Activated CD8-positive, alpha-beta memory T cell treated with anti-CD3 and anti-CD28 coated beads for 1 hour (primary cell): ENCODE measurements at places on chromosomes 4 and X.

- no peak for DNase-seq
Measured at GRCh38 chrX:116198810-116199209, 28.3 kb downstream of the AGTR2 start.

GRCh38 chrX:45596188-45596808 is 395.6 kb upstream of the DIPK2B start:
- DNase-seq: no peak

DNA sequence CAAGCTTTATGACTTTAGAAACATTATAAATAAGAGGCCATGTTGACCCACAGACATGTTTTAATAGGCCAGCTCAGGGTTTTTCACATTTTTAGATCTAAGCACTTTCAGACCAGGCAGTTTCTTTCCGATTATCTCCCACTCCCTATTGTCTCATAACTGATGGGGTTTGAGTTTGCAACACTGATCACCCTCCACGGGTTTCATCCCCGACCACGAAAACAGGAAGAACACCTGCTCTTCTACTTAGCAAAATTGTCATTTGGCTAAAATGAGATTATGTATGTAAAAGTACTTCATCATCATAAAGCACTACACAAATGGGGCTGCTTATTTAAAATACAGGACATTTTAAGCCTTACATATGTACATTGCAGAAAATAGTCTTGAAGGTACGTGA is 407.9 kb downstream of the HNRNPD start:
- DNase-seq: no peak

DNA sequence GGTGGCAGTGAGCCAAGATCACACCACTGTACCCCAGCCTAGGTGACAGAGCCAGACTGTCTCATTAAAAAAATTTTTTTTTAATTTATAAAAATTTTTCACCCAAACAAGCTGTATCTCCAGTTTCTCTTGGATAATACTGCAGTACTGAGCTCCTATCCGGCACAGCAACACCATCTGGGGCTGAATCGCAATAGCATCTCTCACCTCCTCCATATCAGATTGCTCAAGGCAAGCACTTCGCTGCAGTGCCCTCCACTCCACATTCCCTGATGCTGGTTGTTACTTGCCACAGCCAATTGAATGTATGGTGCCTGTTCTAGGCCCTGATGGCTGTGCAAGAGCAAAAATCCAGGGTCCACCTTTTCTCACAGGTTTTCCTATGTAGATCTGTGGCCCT is 69.3 kb upstream of the FAM241A start:
- no peak for DNase-seq

DNA sequence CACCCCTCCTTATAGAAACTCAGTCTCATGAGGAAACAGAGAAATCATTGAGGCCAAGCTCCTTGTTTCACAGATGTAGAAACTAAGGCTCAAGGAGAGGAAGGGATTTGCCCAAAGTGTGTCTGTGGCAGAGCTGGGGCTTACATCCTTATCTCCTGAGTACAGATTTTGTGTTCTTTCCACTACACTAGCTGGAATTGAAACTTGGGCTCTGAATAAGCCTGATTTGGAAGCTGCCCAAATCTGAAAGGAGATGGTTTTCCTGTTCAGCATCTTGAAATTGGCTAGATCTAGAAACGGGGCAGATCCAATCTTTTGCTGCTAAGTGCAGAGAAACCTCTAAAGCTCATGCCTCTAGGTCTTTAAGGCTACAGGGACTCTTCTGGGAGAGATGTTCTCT is 24.3 kb downstream of the AWAT2 start:
- no peak for DNase-seq
